Activated CD4-positive, alpha-beta T cell treated with anti-CD3 and anti-CD28 coated beads, Interleukin-2, amount 10 ng/mL, durations not matched to agents 24 days and 14 days (primary cell): ENCODE measurements at places on chromosomes 11 and 22. TPM values are rescaled to one million over a fixed set of nuclear protein-coding genes. Genes with fewer than 3 reads are reported as not detected.
A peak's percentile ranks its signal among the peaks of the same experiment; 100 is the strongest.

GRCh38 chr11:29448246-29448877 is 568.5 kb downstream of the KCNA4 start:
- no peak overlapping the region for H3K27ac ChIP-seq
- H3K4me1 ChIP-seq = no peaks in the 10 kb centered on the region
- no peaks in the 10 kb centered on the region for H3K36me3 ChIP-seq
- no peaks in the 10 kb centered on the region for H3K27me3 ChIP-seq

DNA sequence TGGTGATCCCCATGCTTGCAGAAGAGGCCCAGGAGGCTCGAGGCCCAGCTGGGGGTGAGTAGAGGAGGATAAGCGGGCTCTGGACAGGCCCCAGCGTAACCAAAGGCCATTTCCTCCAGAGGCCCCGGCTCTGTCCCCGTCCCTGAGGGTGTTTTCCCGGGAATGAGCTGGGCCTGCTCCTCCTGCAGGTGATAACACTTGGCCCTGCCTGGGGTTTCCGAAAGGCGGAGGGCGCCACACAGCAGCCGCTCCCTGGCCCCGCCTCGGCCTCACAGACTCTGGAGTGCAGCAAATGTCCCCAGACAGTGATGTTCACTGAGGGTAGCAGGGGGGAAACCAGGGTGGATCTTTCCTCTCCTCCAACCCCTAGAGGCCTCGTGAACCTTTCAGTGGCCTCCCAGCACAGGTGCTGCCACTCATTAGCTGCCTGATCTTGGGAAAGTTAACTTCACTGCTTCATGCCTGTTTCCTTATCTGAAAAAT is 10.5 kb upstream of the MGAT3 start:
- no peak overlapping the region for H3K4me3 ChIP-seq
- no peaks in the 10 kb centered on the region for H3K36me3 ChIP-seq
- H3K4me1 ChIP-seq = peaks cover 25% of the 10 kb centered on the region
- H3K27ac ChIP-seq = no peak overlapping the region
- H3K27me3 ChIP-seq = peaks cover under 1% of the 10 kb centered on the region

DNA sequence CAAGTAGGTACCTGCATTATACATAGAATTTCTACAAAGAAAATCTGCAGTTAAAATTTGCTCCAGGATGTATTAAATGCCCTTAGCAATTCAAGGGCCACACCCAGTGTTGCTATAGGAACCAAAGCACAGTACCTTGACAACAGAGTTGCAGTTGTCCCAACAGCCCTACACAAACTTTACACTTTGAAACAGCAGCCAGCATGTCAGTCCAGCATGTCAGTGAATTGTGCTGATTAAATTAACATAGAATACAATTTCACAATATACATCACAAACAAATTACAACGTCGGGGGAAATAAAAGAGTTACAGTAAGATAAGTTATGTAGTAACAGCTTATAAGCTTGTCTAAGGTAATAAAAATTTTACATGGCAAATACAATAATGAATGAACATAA is 389.2 kb downstream of the SOX6 start:
- H3K27me3 ChIP-seq = no peaks in the 10 kb centered on the region
- no peaks in the 10 kb centered on the region for H3K36me3 ChIP-seq
- H3K4me1 ChIP-seq = peaks cover 2% of the 10 kb centered on the region
- no peak for DNase-seq
- H3K27ac ChIP-seq = no peak overlapping the region

DNA sequence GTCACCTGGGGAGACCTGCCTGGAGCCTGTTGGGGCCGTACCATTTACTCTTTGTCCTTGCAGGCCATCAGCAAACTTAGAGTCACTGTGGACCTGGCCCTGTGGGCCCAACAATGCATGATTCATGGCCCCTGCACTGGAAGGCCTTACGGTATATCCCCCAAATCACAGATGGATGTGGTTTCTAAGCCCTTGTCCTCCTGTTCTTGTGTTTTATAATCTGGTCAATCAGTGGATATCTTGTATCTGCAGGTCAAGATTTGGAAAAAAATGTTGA is 6.2 kb downstream of the TSKU start:
- peaks cover 3% of the 10 kb centered on the region for H3K36me3 ChIP-seq
- no peak overlapping the region for H3K4me3 ChIP-seq
- peaks cover 36% of the 10 kb centered on the region for H3K27me3 ChIP-seq
- DNase-seq = no peak

DNA sequence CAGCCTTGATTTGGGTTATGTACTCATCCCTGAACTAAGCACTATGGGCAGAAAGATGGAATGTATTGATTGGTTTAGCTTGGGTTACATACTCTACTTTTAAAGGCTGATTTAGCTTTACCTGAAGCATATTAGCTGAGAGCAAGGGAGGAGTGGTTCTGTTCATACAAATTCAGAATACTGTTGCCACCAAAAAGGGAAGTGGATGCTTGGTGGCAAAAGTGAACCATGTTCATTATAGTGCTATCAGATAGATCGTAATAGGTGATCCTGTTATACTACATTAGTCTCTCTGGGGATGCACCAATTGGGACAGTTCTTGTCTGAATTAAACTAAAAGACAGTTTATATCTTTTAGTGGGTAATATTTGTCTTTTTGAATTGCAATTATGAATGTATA is 44.5 kb upstream of the RRM1 start:
- no peaks in the 10 kb centered on the region for H3K27me3 ChIP-seq
- peaks cover 11% of the 10 kb centered on the region for H3K4me1 ChIP-seq

GRCh38 chr11:129720156-129720555 is 95.5 kb upstream of the TMEM45B start:
- H3K27ac ChIP-seq = no peak overlapping the region
- H3K4me1 ChIP-seq = peaks cover 3% of the 10 kb centered on the region
- H3K4me3 ChIP-seq = no peak overlapping the region

GRCh38 chr11:91312541-91312940 is 912.1 kb upstream of the FAT3 start:
- H3K36me3 ChIP-seq = no peaks in the 10 kb centered on the region
- no peaks in the 10 kb centered on the region for H3K27me3 ChIP-seq
- no peaks in the 10 kb centered on the region for H3K4me1 ChIP-seq
- no peak overlapping the region for H3K27ac ChIP-seq

GRCh38 chr11:102587722-102588121 is 37.4 kb downstream of the MMP20 start:
- H3K27ac ChIP-seq = no peak overlapping the region
- peaks cover 7% of the 10 kb centered on the region for H3K36me3 ChIP-seq
- H3K4me1 ChIP-seq = peaks cover 26% of the 10 kb centered on the region
- DNase-seq = no peak
- H3K4me3 ChIP-seq = no peak overlapping the region
- H3K27me3 ChIP-seq = no peaks in the 10 kb centered on the region

GRCh38 chr11:108958368-108959104 is 293.7 kb downstream of the DDX10 start:
- H3K27ac ChIP-seq = no peak overlapping the region
- no peak for DNase-seq
- H3K4me3 ChIP-seq = no peak overlapping the region

DNA sequence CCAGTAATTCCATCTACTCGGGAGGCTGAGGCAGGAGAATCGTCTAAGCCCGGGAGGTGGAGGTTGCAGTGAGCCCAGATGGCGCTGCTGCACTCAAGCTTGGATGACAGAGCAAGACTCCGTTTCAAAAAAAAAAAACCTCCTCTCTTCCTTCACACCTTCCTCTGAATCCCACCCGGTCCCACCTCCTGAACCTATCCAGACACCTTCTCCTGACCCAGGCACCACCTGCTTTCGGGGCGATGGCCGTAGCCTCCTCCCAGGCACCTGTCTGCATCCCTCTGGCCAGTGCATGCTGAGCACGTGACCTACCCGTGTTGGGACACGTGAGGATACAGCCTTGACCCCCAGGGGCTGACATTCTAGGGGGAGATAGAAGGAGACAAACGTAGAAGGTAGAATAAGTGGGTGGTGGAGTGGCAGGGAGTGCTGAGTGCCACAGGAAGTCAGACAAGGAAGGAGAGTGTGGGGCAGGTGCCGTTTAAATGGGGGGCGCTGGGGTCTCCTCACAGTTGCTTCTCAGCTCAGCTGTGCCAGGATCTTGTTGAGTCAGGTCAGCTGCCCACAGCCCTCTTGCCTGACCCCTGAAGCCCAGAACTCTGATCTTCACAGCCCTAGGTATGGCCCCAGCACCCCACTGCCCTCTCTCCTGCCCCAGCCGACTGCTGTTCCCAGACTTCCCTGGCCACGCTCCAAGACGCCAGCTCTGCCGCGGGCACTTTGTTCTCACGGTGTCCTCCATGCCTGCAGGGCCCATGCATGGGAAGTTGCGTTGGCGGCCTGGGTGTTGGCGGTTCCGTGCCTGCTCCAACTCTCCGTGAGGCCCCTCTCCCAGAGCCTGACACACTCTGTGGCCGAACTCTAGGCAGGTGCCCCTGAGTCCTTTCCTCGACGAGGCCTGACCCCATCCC is 1.2 kb upstream of the MIOX start:
- H3K36me3 ChIP-seq = no peaks in the 10 kb centered on the region
- peaks cover 2% of the 10 kb centered on the region for H3K27me3 ChIP-seq
- H3K4me3 ChIP-seq = no peak overlapping the region
- peaks cover 3% of the 10 kb centered on the region for H3K4me1 ChIP-seq
- no peak for DNase-seq

- no peak for DNase-seq
- peaks cover 17% of the 10 kb centered on the region for H3K4me1 ChIP-seq
- no peak overlapping the region for H3K4me3 ChIP-seq
- H3K27me3 ChIP-seq = no peaks in the 10 kb centered on the region
- no peak overlapping the region for H3K27ac ChIP-seq
Observed at GRCh38 chr11:75820645-75821044, 5.6 kb downstream of the UVRAG start.

DNA sequence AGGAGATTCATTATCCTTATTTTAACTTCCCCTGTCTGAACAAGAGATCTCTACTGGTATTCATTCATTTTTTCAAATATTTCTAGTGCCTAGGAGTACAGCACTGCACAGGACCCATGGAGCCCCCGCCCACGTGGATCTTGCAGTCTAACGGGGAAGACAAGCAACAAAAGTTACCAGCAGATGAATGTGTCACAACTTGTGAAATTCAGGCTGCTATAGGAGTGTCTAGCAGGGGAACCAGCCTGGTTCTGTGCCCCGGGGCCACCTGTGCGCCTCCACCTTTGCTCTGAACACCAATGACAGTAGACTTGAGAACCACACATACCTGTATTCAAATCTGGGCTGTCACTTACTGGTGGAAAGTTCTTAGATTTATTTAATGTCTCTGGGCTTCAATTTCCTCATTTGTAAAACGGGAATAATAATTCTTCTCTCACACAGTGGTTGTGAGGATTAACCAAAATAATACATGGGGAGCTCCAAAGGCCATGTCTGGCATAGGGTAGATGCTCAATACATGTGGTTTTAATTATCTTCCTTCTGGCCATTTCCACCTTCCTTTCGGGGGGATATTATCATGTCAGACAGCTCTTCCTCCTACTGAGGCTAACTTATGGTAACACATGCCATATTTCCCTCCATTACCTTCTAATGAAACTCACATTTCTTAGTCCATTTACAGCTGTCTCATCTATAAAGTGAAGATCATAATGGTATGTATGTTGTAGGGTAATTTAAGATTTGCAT is 17.8 kb downstream of the POU2AF1 start:
- peaks cover 55% of the 10 kb centered on the region for H3K36me3 ChIP-seq
- DNase-seq = peak; percentile 34
- H3K4me1 ChIP-seq = peaks cover 20% of the 10 kb centered on the region
- H3K4me3 ChIP-seq = no peak overlapping the region

GRCh38 chr11:69887841-69888427 is 68.7 kb upstream of the FGF3 start:
- peaks cover 9% of the 10 kb centered on the region for H3K27me3 ChIP-seq
- no peak for DNase-seq
- H3K4me1 ChIP-seq = peaks cover 5% of the 10 kb centered on the region
- no peak overlapping the region for H3K27ac ChIP-seq
- no peaks in the 10 kb centered on the region for H3K36me3 ChIP-seq
- no peak overlapping the region for H3K4me3 ChIP-seq

DNA sequence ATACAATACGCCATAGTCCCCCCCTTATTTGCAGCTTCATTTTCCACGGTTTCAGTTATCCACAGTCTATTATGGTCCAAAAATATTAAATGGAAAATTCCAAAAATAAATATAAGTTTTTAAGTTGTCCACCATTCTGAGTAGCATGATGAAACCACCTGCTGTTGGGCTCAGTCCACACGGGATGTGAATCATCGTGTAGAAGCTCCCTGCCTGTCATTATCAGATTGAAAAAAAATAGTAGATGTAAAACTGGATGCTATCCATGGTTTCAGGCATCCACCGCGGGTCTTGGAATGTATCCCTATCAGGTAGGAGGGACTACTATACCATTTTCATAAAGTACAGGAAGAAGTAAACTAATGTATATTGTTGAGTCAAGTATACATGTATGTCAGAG is 127.4 kb downstream of the TTC17 start:
- DNase-seq = peak; percentile 9
- H3K36me3 ChIP-seq = peaks cover 49% of the 10 kb centered on the region
- no peaks in the 10 kb centered on the region for H3K4me1 ChIP-seq
- H3K27ac ChIP-seq = no peak overlapping the region

- H3K36me3 ChIP-seq = no peaks in the 10 kb centered on the region
- no peak overlapping the region for H3K27ac ChIP-seq
- H3K27me3 ChIP-seq = no peaks in the 10 kb centered on the region
Observed at GRCh38 chr11:29024386-29024785, 916.2 kb downstream of the METTL15 start.

- no peaks in the 10 kb centered on the region for H3K27me3 ChIP-seq
- H3K27ac ChIP-seq = no peak overlapping the region
- H3K4me1 ChIP-seq = peaks cover 7% of the 10 kb centered on the region
- no peak for DNase-seq
Observed at GRCh38 chr11:43736502-43737200, 56.1 kb downstream of the HSD17B12 start.

- H3K27ac ChIP-seq = peak overlapping the region; percentile 59
- H3K4me1 ChIP-seq = peaks cover 31% of the 10 kb centered on the region
- peaks cover 14% of the 10 kb centered on the region for H3K27me3 ChIP-seq
Observed at GRCh38 chr11:63445720-63446119, 45.2 kb downstream of the PLAAT5 start.

DNA sequence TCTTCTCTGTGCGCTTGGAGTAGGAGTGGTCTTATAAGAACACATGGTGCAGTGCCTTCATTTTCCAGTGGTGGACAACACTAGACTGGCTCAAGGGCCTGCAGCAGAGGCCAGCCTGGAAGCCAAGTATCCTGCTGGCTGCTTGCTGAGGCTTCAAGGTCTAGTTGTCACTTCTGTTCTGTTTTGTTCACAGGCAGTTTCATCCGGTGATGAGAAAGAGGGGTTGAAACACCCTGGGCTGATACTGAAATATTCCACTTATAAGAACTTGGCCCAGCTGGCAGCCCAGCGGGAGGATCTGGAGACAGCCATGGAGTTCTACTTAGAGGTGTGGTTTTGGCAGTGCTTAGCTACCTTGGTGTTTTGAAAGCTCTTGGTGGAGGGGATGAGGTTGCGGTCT is 29.8 kb downstream of the CABIN1 start:
- H3K27ac ChIP-seq = no peak overlapping the region
- no peak overlapping the region for H3K4me3 ChIP-seq
- no peak for DNase-seq
- H3K36me3 ChIP-seq = peaks cover 66% of the 10 kb centered on the region

Gene HEPACAM
- total RNA-seq = not detected in 2 replicates

Gene APOBEC3A
- total RNA-seq = not detected in 2 replicates

Gene SAA1
- not detected in 2 replicates for total RNA-seq

Gene OR52I2
- not detected in 2 replicates for total RNA-seq

Gene LDHAL6A
- not detected in 2 replicates for total RNA-seq

Gene PDGFB
- total RNA-seq = 2.2 and 2.3 TPM in 2 replicates

Gene MRGPRX3
- not detected in 2 replicates for total RNA-seq

Gene SYCE3
- total RNA-seq = 0.69 TPM in 1 of 2 replicates, not detected in the other

Gene TIGD3
- total RNA-seq = 1.2 and 1.6 TPM in 2 replicates
